Right renal cortex interstitium (tissue), 3 donors: ENCODE measurements at places on chromosomes 3 and 15.

GRCh38 chr3:9030034-9030433 lies 66.8 kb upstream of the RAD18 start:
- no peak for DNase-seq

DNA sequence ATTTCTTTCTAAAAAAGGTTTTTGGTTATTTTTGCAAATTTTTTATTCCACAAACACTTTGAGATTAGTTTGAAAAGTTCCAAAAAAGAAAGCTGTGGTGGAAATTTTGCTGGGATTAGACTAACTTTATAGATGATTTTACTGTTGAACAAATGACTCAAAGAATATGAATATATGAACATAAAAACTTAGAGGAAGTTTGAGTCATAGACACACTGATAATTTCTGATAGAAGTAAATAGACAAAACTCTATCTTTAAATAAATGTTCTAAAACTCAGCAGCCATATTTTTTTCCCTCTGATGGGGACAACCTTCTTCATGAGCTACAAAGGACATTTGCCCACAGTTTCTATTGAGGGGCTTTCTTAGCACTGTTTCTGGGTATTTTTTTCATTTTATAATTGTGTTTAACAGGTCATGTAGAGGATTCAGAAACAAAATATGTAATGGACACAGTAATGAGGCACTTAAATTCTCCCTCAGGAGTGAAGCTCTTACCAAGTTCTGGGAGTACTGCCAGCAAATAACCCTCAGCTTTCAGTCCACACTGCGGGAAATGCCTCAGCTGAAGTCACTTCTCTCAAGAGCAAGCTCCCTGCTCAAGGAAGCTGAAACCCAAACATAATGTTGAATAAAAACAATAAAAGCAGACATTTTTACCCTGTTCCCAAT lies 157.6 kb downstream of the NFKBIZ start:
- DNase-seq, result no peak

DNA sequence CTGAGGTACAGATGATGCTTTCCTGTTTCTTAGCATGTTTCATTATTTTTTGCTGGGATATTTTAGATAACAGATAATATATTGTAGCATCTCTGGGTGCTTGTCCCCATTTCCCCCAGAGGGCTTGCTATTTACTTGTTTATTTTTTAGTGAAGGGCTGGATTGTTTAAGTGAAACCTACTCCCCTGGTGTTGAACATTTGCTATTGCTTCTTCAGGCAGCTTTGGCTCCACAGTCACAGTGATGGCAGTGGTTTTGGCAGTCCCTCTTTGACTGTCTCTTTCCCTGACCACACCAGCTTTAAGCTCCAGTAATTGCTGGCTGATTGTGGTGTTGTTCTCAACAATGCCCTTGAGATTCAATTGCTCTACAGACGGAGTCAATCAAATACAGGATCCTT lies 128.9 kb downstream of the KLF13 start:
- no peak for DNase-seq

- DNase-seq, result no peak
Measured at GRCh38 chr15:68537506-68537905, 41.3 kb upstream of the CORO2B start.

DNA sequence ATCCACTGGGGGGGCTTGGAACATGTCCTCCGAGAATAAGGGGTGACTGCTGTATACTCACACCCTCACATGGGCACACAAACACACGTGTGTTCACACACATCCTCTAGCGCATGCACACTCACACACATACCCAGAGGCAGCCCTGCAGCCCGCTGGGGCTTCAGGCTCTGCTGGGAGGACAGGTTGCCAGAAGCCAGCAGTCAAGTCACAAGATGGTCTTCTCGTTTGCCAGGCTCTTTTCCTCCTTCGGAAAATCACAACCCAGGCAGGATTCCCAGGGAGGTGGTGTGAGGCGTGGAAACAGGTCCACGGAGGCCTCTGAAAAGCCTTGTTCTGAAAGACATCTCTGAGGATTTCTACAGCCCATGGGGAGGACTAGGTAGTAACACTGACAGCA lies 26.8 kb downstream of the MEGF11 start:
- DNase-seq, result no peak

GRCh38 chr15:76642671-76643070 lies 262.5 kb downstream of the SCAPER start:
- DNase-seq, result no peak

DNA sequence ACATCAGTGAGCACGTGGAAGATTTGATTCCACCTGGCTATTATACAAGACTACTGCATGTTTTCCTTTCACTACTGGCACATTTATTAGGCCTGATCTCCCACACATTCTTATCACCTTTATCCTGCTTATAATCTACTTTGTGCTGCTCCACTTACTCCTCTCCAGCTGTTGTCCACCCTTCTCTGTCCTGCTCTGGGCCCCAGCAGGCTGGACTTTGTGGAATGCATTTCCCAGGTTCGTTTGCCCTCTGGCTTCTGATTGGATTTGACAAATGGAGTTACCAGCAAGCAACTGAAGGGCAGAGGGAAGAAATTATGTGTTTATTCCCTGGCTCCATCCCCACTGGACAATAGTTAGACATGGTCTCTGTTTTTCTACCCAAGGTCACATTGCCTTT lies 75.5 kb downstream of the DCLK3 start:
- DNase-seq, result no peak

DNA sequence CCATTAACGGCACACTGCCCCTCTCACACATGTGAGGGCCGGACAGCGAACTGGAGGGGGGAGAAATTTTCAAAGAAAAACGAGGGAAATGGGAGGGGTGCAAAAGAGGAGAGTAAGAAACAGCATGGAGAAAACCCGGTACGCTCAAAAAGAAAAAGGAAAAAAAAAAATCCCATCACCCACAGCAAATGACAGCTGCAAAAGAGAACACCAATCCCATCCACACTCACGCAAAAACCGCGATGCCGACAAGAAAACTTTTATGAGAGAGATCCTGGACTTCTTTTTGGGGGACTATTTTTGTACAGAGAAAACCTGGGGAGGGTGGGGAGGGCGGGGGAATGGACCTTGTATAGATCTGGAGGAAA lies 1.5 kb downstream of the SOX2 start:
- DNase-seq, result no peak

DNA sequence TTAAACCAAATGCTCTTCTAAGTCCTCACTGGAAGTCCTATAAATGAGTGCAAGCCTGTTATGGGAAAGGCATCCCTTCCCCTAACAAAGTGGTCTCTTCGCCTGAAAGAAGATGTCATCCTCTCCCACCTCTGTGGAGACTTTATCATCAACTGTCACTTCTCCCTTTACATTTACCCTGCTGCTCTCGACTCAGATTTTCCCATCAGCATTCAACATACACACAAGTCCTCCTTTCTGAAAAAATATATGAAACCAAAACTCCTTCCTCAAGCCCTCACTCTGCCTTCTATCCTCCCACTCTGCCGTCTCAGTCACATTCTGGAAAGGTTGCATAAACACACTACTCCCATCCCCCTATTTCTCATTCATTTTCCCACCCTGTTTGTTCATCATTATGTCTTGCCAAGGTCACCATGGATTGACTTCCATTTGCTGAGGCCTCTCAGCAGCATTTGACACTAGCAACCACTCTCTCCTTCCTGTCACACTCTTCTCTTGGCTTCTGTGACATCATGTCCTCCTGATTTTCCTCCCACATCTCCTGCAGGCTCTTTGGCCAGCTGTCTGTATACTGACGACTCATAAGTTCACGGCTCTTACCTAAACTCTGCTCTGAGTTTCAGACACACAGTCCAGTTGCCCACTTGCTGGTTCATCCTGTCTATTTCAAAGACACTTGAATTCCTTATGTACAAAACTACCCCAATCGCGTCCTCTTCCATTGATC lies 70.3 kb upstream of the SMAD3 start:
- no peak for DNase-seq

DNA sequence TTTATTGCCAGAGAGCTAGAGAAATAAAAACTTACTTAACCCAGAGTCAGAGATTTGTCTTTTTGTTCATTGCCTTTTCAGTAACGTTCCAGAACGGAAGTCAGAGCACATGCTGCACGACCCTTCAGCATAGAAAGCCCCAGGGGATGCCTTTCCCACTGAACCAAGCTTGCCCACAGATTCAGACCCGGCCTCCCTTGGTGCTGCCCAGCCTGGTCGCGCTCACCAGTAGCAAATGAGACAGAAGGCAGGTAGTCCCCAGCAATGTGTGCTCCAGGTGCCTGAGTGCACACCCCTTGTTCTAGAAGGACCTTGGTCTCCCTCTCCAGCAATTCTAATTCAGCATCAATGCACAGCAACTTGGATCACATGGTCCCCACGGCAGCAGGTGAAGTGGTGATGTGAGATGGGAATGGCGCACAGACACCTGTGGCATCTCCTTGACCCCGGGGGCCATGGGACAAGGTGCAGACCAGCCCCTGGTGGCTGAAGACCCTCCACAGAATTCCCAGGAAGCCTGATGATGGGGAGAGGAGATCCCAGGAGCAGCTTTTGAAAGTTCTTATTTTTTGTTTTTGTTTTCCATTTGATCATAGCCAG lies 91.8 kb upstream of the IQSEC1 start:
- no peak for DNase-seq

GRCh38 chr3:36761779-36762178 lies 2.6 kb downstream of the DCLK3 start:
- DNase-seq, result no peak

GRCh38 chr3:111200027-111200426 lies 128.4 kb downstream of the NECTIN3 start:
- no peak for DNase-seq

- no peak for DNase-seq
Measured at GRCh38 chr3:52364322-52365035, 48.4 kb downstream of the DNAH1 start.

DNA sequence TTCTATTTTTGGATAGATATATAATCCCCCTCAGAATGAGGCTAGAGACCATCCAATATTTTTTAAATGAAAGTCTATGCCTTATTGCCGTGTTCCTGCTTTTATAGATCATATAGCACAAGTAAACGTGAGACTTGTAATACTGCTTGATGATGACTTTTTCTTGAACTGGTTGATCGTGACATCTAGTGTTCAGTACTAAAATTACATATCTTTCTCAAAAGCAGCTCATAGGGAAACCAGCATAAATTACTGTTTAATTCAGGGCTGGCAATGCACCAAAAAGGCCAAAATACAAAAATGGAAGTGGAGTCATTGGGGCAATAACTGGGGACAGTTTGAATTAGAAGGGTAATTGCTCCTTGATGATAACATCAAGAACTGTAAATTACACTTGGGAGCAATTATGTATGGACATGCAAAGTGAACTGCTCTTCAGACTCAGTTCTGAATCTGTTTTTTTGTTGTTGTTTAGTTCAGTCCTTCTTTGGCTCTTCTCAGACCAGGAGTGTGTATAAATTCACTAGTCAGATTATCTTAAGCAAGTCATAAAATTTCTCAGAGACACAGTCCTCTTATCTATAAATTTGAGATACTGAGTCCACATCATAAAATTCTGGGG lies 325.3 kb downstream of the THSD4 start:
- no peak for DNase-seq

- no peak for DNase-seq
Measured at GRCh38 chr3:94965867-94966475, 903.1 kb downstream of the NSUN3 start.

DNA sequence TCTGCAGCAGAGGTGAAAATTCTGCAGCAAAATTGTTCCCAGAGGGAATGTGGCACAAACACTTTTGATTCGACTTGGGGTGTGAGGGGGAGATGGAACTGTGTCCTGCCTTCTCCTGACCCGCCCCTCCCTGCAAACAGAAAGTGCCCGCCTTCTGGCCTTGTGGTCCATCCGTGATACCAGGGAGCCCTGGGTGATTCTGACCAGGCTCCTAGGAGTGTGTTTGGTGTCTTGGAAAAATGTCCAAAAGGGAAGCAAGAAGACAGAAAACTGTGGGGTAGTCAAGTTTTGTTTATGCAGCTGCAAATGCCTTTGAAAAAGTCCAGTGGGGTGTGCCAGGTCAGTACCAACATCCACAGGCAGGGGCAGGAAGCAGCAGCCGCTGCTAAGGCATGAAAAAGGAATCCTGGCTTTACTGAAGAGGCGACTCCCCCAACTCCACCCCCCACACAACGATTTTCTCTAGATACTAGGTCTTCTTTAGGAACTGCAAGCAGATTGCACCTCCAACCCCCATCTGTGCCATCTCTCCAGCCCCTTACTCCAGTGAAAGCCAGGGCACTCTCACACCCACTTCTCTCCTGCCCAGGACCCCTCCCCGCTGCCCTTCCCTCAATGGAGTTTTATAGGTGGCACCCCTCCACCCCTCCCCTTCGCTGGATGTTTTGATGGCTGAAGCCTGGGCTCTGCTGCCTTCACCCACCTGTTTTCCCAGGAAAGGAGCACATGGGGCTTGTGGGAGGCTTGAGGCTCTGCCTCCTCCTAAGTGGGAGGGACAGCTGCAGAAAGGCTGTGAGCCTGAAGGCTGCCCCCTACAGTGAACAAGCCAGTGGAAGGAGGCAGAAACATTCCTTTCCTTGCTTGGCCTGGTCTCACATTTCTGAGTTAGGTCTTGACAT lies 82.4 kb upstream of the HERC1 start:
- DNase-seq, result no peak
